H4 (cell line): ENCODE measurements at places on chromosomes 5 and 9. TPM values are rescaled to one million over a fixed set of nuclear protein-coding genes. Genes with fewer than 3 reads are reported as not detected.

- peak; percentile 16 for DNase-seq
Measured at GRCh38 chr5:99320436-99320835, 391.6 kb upstream of the CHD1 start.

- no peak for DNase-seq
Measured at GRCh38 chr9:15813076-15813475, 260.2 kb downstream of the CCDC171 start.

DNA sequence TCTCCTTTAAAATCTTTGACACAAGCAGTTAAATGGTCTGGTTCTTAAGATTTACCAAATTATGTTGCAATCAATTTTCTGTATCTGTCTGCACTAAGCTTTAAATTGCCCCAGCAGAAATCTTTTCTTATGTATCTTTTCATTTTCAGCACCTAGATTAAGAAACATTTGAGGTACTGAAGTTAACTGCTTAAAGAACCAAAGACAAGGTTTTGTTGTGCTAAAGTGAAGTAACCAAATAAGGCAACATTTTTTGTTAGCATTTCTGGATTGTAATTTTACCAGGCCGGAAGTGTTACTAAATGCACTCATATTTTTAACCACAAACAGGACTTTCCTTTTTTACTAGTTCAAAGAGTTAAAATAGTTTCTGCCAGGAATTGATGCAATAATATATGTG is 24.1 kb upstream of the MTAP start:
- DNase-seq = no peak

DNA sequence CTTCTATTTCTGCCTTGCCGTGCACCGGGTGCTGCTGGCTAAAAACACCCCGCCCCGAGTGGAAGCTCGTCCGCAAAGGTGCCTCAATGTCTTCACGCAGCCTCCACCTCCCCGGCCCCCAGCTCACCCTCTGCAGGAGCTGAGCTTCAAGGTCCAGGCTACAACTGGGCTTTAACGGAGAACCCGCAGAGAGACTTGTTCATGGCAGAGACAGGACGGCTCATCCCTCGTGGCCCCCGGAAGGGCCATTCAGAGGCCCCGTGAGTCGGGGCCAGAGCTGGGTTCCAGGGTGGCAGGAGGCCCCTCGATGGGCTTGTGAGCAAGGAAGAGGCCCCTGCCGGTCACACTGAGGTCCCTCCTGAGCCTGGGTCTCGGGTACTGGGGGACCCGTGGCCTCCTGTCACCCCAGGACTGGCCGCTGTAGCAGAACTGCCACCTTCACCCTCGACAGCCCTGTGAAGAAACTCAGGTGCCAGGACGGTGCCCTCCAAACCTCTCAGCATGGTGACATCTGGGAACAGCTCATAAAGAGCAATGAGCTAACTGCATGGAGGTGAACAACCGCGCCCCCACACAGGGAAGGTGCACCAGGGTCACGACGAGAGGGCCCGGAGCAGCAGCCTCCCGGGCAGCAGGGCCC is 58.0 kb upstream of the UBAC1 start:
- DNase-seq = no peak

- peak; percentile 30 for DNase-seq
Measured at GRCh38 chr9:76592091-76592973, 133.3 kb downstream of the GCNT1 start.

GRCh38 chr5:16799796-16800195 is 136.3 kb downstream of the MYO10 start:
- DNase-seq = no peak

The ARHGEF28 gene
- total RNA-seq = 1.7 and 3.1 TPM in 2 replicates

The AK8 gene
- 0.21 and 0.27 TPM in 2 replicates for total RNA-seq

DNA sequence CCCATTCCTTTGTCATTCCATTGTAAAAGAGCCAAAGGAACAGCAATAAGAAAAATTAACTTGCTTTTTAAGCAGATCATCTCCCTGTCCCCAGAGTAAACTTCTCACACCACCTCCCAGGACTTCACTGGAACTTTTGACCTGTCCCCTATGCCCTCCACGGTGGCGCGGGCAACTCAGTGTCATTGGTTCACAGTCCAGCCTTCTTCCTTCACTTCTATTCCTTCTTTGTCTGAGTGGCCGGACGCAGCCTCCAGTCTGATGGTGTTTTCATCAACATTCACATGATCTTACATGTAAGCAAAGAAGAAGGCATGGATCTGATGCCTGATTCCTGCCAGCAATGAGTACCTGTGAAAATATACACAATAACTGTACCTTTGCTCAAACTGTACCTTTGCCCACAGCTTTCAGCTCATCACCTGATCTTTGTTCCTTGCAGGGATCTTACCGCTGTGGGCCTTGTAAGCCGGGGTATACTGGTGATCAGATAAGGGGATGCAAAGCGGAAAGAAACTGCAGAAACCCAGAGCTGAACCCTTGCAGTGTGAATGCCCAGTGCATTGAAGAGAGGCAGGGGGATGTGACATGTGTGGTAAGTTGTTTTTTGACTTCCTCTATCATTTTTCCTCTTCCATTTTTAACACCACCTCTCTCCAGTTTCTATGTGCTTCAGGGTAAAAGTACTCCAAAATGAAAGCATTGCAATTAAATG is 32.5 kb downstream of the THBS4 start:
- DNase-seq = no peak

DNA sequence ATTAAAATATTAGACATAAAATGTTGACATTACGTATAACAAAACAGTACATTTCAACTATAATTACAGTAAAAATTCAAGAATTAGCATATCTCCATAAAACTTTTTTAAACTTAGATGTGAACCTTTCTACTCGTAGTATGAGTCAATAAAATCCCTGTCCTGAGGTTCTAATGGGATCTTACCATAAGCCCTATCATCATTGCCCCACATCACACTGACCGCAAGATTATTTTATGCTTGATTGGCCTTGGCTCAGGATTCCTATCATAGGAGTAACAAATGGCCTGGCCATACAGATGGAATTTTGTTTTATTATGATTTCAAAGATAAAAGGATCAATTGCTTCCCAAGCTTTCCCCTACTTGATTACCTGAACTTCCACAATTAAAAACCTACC is 238.3 kb downstream of the MEF2C start:
- DNase-seq = no peak

DNA sequence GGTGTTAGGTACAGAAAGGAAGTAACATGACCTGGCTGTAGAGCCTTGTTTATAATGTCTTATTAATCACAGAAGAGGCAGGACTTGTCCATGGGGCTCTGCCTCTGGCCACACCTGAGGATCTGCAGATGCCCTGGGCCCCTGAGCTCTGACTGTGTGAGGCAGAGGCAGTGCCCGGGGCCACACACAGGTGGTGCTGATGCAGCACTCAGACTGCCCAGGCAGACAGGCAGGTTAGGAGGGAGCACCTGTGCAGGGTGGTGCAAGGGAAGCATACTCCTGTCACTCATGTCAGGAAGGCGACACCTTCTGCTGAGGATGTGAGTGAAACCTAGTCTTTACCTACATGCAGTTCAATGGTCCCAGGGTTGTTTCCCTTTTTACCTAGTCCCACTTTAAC is 88.7 kb downstream of the CFAP90 start:
- no peak for DNase-seq

DNA sequence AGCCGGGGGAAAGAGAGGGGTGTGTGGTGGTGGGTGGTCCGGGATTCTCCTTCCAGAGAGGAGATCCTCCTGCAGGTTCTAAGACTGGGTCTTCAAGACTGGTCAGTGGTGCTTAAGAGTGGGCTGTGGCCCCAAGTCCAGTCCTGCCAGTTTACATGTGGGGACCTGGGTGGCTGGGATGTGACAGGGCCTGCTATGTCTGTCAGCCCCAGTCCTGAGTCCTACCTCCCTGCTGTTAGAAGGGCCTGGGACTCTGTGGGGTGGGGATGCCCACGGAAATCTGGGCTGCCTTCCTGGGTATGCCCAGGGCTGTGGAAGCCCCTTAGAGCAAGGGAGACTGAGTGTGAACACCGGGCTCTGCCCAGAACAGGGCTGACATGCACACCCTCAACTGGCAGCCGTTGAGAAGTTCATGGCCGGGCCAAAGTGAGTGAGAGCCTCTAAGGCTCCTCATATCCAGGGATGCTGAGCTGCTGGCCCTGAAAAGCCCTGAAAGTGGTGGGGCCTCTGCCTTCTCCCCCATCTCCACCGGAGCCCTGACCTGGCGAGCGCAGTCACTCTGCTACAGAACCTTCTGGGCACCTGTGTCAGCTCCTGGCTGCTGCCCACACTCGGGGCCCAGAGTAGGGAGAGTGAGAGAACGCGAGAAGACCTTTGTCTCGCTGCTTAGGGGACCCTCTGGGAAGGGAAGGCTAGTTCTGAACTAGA is 1.7 kb downstream of the PHF2 start:
- no peak for DNase-seq

GRCh38 chr5:144201588-144201987 is 30.9 kb downstream of the KCTD16 start:
- DNase-seq = no peak

- no peak for DNase-seq
Measured at GRCh38 chr5:172828911-172829431, 5.1 kb upstream of the ERGIC1 start.
